ENCODE measurements at places on chromosomes 5 and 9.

GRCh38 chr5:137078171-137078665 lies 420.9 kb downstream of the SPOCK1 start:
- DNase-seq: peak; percentile 24

- no peak for DNase-seq
Measured at GRCh38 chr5:173850659-173851058, 37.5 kb upstream of the CPEB4 start.

GRCh38 chr9:33223696-33224095 lies 16.3 kb upstream of the SPINK4 start:
- DNase-seq: no peak

DNA sequence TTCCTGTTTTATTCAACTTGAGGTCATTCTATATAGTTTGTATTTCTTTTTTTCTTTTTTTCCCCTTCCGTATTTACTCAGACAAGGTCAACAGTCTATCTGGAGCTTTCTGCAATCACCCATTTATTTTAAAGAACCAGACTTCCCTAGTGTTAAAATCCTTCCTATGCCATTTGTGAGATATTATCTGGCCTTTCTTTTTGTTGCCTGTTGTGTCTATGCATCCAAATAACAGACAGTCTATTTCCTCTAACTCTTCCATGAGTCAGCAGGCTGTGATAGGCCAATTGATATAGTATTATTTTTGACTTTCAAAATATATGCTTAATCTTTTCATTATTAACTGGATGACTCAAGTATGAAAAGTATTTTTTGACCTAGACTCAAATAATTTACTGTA lies 291.2 kb upstream of the PTPRD start:
- no peak for DNase-seq

- DNase-seq: no peak
Measured at GRCh38 chr5:140259500-140259899, 43.4 kb downstream of the PFDN1 start.

GRCh38 chr5:123718238-123718637 lies 206.3 kb downstream of the CSNK1G3 start:
- DNase-seq: no peak

- peak; percentile 90 for DNase-seq
Measured at GRCh38 chr5:138491669-138492559, 26.6 kb downstream of the EGR1 start.

GRCh38 chr9:87336914-87337333 lies 160.7 kb upstream of the DAPK1 start:
- DNase-seq: peak; percentile 54

DNA sequence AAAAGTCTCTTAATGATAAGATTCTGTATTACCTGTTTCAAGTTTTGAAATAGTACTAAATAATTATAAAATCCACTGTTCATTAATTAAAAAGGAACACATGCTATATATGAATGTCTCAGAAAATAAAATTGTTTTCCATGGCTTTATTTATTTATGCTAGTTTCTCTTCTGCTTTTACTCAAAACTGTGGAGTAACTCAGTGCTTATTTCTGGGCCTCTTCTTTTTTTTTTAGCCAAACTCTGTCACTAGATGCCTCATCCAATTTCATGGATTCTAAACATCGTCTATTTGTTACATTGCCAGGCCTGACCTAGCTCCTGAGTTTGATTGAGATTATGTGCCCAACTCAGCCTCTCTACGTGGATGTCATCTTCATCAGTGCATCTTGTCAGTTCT lies 1509.7 kb downstream of the MAT2B start:
- DNase-seq: no peak

- DNase-seq: no peak
Measured at GRCh38 chr9:114312513-114312875, 10.4 kb upstream of the ORM1 start.

DNA sequence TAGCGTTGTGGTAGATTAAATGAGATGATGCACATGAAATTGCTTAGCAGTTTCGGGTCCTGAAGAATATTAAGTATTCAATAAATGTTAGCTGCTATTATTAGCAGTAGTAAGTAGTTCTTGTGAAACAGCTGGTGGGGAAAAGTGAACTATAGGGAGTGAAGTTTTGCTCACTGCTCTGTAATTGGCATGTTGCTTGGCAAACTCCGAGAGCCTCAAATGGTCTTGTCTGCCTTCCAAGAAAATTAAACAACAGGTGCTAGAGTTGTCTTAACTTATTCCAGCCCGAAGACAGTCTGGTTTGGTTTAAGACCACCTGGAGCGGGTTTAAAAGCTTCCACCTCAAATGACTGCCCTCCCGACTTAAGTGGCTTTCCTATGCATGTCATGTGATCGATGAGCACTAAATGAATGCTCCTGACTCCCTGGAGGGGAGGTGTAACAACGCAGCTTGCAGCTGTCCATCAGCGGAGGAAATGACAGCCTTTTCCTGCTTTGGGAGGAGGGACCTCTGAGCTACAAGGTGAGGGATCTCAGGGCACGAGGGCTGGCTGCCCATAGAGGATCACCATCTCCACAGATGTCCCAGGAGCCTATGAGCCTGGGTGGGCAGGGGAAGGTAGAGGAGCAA lies 202.9 kb upstream of the PANK3 start:
- no peak for DNase-seq

GRCh38 chr9:91178281-91179236 lies 183.2 kb downstream of the AUH start:
- DNase-seq: no peak

DNA sequence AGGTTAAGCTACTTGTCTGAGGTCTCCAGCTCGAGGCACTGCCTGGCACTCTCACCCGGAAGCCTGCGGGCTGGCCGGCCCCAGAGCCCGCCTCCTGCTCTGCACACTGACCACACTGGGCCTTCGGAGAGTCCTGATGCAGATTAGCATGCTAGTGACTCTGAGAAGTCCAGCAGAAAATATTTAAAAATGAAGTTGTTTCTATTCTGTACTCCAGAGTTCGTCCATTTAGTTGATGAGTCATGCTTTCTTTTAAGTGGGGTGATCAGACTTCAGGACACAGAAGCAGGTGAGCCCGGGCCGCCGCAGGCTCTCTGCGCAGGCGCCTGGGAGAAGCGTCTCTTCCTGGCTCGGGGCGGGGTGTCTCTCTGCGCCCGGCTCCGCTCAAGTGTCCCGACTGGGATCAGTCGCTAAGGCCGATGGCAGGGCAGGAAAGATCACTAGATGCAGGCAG lies 32.5 kb downstream of the FAM240B start:
- no peak for DNase-seq

GRCh38 chr5:165152058-165152457 lies 1646.6 kb downstream of the MAT2B start:
- no peak for DNase-seq

DNA sequence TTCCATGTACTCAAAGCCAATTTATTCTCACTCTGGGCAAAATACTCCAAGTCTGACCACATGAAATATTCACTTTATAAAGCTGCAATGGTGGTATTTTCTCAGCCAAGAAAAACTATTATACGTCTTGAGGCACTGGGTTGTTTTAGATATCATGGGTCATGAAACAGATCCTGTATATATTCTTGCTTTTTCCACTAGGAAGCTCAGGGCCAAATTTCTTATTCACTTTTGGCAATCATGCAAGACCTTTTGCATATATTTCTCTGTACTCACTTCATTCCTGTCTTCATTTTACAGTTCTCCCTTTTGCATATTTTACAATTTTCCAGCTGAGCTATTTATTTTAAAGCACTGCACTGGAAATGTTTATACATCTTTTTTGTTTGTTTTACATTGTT lies 49.8 kb downstream of the GABBR2 start:
- DNase-seq: no peak

DNA sequence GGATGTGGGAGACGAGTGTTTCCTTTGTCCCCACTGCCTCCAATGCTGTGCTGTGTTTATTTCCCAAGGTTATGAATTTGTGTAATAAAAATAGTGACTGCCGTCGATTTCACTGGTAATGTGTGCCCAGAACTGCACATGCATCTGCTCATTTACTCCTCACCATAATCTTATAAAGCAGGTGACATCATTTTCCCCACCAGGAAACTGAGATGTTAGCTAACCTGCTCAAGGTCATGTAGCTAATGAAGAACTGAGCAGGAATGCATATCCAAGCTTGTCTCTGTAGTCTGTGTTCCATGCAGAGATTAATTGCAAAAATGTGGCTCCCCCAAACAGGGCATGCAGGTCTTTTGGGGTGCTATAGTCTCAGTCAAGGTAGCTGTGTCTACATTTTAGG lies 224.4 kb downstream of the TENT4A start:
- no peak for DNase-seq

- DNase-seq: no peak
Measured at GRCh38 chr9:76827296-76828080, 63.2 kb downstream of the PCA3 start.

- DNase-seq: no peak
Measured at GRCh38 chr5:35762368-35762767, 94.3 kb upstream of the IL7R start.

GRCh38 chr5:74919487-74919886 lies 53.3 kb upstream of the FAM169A start:
- DNase-seq: no peak

DNA sequence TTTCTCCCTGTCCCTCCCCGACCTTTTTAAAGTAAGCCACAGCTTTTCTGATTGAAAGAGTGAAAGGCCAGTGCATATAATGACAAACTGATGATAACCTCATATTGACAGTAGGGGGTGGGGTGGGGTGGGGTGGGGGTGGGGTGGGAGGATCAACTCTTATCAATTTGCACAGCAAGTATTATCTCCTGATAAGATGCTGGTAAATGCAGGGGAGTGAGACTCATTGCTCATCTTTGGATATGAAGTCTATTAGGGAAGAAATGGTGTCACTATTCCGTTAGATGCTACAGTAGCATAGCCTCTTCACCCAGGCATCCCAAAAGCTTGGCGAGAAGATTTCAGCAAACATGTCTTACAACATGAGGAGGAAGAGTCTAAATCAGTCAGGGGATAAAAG lies 38.9 kb upstream of the HMGCS1 start:
- no peak for DNase-seq

DNA sequence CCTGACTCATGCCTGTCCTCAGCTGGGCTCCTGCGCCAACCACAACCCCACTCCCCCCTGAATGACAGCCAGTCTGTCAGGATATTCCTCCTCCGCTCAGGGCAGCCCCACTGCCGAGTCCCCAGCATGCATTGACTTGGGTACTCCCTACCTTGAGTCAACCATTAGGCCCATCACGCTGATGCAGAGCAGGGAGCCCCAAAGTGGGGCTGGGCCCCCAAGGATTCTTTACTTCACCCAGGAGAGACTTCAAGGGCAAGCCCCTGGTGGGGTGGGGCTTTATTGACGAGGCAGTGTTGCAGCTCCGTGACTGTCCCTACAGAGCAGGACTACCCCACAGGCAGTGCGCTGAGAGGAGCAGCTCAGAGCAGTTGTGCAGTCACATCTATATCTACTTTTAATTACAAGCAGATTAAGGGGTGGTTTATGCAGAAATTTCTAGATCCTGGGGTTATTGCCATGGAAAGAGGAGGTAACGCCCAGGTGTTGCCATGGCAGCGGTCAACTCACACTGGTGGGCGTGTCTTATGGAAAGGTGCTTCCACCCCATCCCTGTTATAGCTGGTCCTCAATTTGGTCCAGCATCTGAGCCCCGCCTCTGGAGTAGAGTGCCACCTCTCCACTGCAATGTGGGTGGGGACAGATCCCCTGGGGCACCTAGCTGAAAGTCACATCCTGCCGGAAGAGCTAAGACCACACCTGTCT lies 32.1 kb upstream of the FCN1 start:
- no peak for DNase-seq

GRCh38 chr9:5958273-5958672 lies 57.2 kb downstream of the RANBP6 start:
- no peak for DNase-seq

DNA sequence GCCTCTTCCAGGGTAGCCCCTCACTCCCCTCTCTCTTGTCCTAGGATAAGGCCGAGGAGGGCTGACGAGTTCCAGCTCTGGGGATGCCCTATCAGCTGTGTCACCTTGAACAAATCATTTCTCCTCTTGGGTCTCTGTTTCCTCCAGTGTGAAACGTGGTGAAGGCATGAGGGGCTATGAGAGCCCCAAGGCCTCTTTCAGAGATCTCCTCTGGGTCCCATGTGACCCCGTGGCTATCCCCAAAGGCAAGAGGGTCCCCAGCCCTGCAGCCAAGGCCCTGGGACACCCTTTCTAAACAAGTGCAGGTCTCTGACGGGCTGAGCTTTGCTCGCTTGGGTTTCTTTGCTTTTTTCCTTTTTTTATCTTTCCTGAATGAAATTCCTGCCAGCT lies 25.5 kb upstream of the SPTLC1 start:
- no peak for DNase-seq

DNA sequence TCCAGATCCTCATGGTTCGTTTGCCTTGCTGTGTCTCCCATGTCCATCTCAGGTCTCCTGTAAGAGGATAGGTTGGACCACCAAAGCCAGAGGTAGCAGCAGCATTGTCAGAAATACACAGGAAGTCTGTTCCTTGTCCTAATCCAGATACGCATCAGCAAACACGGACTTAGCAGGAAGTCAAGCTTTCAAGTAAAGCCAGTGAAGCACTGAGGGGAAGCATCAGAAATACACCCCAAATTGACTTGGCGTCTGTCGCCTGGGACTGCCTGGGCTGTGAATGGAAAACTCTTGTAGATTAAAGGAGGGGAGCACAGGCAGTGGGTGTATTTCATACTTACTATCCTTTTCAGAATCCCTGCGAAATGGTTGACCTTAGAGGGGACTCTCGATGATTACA lies 171.3 kb downstream of the PSAT1 start:
- DNase-seq: no peak

DNA sequence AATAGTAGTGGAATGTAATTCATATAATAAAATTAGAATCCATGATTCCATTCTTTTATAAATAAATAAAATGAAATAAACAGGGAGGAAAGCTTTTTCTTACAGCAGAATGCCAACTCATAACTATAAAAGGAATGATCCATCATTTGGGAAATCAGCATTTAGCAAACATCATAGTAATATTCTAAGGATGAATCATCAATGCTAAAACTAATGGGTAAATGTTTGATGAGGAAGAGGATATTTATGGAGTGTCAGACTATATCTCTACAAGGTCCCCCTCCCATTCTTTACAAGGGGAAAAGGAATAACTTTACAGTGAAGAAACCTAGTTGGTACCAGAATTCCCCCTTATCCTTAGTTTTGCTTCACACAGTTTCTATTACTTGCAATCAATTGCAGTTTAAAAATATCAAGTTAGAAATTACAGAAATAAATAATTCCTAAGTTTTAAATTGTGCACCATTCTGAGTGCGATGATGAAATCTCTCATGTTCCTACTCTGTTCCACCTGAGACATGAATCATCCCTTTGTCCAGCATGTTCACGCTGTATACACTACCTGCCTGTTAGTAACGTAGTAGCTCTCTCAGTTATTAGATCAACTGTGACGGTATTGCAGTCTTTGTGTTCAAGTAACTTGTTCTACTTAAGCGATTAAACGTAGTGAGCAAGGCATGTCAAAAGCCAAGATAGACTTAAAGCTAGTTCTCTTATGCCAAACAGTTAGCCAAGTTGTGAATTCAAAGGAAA lies 14.2 kb upstream of the JAKMIP2 start:
- no peak for DNase-seq
